ENCODE measurements at places on chromosomes 4 and X.

DNA sequence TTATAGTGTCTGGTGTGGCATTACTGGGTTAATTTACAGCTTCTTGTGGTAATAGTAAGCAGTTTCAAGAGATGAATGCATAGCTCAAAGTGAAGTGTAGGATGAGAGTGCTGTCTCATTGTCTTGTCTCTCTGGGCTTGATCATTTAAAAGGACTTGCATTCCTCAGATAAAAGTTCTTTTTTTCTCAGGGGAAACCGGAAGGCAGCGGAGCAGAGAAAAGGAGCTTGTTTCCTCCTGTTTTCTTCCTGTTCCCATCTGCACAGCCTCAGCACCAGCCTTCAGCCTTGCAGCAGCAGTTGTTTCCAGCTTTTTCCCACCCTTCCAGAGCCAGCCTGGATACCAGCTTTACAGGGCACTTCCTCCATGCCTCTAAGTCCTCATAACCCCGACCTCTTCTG is 61.4 kb upstream of the LGI2 start:
- no peak for DNase-seq

- no peak for DNase-seq
These were observed 551.7 kb upstream of the AMOT start for GRCh38 chrX:113392355-113392754.

DNA sequence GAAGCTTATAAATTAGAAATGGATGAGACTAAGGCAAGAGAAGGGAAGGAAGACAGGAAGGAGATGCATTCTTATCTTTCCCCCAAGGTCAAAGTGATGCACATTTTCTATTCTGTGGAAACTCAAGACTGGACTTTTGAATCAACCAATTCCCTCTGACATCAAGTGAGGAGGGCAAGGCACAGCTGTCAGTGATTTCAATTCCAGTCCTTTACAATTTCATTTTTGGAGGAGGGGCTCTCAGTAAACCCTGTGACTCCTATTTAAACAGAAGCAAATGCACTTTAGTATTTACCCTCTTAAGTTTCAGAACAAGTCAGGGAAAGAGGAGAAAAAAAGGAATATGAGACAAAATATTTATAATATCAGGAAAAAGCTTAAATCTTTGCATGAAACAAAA is 134.0 kb downstream of the MGST2 start:
- no peak for DNase-seq

DNA sequence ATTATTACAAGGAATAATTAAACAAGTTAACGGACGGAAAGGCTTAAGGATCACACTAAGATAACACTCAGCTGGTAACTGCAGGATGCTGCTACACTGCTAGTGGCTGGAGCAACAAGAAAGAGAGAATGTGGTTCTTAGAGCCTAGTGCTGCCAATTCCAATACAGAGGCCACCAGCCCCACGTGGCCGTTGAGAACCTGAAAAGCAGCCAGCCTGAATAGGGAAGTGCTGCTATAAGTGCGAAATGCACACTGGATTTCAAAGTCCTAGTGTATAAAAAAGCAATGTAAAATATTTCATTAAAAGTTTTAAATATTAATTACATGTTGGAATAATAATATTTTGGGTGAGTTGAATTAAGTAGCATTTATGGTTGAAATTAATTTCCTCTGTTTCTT is 257.3 kb upstream of the TAPT1 start:
- DNase-seq = no peak

DNA sequence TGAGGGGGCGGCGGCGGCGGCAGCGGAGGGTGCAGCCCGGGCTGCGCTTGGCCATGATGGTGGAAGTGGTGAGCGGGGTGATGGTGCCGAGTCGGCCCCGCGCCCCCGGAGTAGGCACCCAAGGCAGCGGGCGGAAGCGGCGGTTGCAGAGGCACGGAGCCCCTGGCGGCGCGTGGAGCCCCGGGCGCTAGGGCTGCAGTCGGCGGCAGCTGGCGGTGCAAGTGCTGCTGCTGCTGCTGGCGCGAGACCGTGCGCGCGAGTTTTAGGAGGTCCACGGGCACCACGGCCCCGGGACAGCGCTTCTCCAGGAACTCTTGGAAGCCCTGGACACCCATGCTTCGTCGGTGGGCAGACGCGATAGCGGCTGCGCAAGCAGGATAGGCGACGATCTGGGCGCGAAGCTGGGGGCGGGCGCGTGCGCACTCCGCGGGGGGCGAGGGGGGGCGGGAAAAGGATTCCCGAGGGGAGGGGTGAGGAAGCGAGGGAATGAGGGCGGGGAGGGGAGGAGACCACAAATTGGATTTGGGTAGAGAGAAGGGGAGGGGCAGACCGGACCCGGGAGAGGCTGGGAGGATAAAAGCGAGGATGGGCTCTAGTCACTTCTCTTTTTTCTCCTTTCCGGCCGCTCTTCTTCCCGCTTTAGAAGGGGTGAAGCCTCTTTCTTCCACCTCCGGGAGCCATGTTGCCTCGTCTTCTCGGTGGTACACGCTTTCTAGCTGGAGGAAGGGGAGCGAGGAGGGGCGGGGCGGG is at the start of gene FAM120C:
Gene FAM120C, minus strand, starts transcription at position 391 of the 750 bp plus-strand sequence. Its CDS starts 56 bp downstream, at position 335.
- DNase-seq = peak; percentile 78

DNA sequence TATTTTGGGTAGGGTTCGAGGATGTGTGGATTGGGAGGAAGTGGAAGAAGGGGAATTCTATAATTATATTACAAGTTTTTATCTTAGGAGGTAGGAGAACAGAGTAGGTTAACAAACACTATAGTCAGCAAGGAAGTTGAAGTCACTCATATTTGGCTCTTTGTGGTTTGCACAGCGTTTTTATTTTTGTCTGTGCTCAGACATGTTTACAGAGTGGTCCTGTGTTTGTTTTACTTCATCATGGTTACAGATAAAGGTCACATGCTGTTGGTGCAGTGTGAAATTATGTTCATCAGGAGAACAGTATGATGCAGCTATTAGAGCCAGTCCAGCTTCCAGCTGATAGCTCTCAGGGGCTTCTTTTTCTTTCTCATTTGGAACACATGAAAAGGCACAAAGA is 299.9 kb upstream of the SFRP2 start:
- no peak for DNase-seq
